ENCODE measurements at places on chromosomes 5 and 9.

- DNase-seq, result no peak
Measured at GRCh38 chr5:156991714-156992113, 28.7 kb upstream of the TIMD4 start.

DNA sequence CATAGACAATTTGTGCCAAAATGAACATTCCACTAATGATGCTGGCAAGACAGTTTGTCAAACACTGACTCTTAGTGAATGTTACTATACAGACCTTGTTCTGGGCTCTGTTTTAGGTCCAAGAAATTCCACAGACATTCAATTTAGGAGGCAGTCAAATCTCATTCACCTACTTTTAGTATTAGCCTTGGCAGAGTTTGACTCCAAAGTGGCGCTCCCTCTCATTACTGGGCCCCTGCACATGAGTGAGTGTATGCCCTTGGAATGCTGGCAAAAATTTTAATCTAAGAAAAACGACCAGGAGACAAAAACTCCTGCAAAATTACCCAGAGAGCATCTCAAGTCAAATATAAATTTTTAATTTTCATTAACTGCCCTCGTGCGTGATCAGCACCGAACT is 94.9 kb upstream of the SLC27A6 start:
- no peak for DNase-seq

- no peak for DNase-seq
Measured at GRCh38 chr9:37486256-37486615, 488 bp downstream of the POLR1E start.

DNA sequence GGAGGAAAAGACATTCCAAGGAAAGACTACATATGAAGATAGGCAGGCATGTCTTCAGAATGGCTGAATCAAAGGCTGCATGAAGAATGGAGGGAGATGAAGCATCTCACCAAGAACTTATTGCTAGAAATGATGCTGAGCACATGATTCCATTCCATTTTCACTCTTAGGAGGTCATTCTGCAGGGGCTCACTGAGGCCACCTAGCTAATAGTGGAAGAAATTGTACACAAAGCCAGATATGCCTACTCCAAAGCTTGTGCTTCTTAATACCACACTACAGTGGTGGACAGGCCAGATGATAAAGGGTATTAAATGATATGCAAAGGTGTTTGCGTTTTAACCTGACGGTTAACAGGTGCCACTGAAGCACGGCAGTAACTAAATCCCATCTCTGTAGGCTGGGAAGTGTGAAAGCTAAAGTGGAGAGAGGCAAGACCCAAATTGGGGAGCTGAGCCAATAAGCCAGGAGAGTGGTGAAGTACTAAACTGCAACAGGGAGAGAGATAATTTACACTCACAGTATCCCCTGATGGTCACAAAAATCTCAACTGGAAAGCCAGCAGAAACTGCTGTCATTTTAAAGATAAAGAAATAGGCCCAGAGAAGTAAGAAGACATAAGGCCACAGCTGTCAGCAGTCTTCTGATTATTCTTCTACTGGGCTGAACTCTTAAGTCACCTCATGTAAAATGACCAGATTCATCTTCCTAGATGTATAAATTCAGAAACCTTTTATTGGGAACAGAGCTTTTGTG is 14.6 kb downstream of the NDUFA8 start:
- no peak for DNase-seq

- DNase-seq, result no peak
Measured at GRCh38 chr5:166909040-166909439, 1382.4 kb upstream of the WWC1 start.

Data from activated T-cell treated with anti-CD3 and anti-CD28 coated beads, Interleukin-2, amount 50 U/mL, for 4 hours (primary cell).